ENCODE measurements at places on chromosomes 1 and 21.

DNA sequence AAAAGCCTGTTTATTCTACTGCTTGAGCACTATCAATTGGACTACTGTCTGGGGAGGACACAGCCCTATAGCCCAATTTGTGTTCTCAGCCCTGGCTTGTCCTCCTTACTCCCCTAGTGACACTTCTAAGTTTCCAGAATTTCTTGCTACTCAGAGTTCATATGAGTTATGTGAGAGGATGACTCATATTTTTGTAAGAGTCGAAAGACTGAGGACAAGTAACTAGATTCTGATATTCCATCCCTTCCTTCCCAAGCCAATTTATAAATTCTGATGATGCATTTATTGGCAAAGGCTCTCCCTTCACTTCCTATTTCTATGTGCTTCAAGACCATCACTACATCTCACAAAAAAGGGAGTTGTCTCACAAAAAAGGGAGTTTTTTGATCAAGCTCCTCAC is 422.2 kb upstream of the DEPDC1 start:
- DNase-seq, result no peak

- peak; percentile 63 for DNase-seq
Observed at GRCh38 chr21:45128613-45129188, 54.3 kb downstream of the ADARB1 start.

- peak; percentile 77 for DNase-seq
Observed at GRCh38 chr1:214404571-214405213, 123.7 kb downstream of the SMYD2 start.

DNA sequence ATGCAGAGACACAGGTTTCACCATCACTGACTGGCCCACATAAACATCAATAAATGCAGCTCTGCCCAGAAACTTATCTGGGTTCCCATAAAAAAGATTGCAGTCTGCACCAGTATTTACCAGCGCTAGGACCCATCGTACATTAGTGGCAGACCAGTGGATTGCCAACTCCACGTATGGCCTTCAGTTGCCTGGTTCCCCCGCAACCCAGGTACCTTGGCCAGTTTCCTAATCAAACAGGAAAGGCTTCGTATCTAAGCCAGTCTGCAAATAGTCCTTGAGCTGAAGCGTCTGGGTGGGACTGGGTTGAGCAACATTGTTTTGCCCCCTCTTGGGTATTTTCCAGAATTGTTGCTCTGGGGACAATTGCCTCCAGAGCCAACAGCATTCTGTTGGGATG is 1639.3 kb downstream of the MRPL39 start:
- no peak for DNase-seq

DNA sequence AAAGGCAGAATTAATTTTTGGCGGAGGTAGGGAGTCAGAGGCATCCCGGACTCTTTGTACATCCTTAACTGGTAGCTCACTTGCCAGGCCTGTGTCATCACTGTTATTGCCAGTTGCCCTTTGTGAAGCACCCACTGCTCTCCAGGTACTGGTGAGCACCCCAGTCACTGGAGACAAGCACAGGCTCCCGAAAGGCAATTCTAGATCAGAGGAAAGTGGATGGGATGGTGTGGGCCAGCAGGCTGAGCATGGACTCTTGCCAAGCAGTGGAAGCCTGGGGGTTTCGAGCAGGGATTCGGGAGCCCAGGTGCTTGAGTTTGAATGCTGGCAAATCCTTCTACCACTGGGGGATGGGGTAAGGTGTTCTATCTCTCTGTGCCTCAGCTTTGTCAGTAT is 551.1 kb downstream of the MATN1 start:
- no peak for DNase-seq

DNA sequence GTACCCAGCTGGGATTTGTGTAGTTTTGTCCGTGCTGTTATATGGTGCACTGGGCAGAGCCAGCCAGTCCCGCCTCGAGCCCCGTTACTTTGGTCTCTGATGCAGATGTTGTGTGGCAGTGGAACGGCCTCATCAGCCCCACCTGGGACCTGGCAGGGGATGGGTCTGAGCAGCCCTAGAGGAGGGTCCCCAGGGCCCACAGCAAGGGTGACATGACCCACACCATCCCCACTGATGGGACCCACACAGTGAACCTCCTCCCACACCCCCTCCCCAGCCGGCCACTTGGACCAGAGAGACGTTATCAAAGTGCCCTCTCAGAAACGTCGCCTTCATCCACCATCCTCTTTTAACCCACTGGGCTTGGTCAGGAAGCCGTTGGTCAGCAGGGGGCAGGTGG is 42.0 kb upstream of the PCBP3 start:
- DNase-seq, result peak; percentile 7

- no peak for DNase-seq
Observed at GRCh38 chr1:230517326-230517725, 91.2 kb upstream of the PGBD5 start.

DNA sequence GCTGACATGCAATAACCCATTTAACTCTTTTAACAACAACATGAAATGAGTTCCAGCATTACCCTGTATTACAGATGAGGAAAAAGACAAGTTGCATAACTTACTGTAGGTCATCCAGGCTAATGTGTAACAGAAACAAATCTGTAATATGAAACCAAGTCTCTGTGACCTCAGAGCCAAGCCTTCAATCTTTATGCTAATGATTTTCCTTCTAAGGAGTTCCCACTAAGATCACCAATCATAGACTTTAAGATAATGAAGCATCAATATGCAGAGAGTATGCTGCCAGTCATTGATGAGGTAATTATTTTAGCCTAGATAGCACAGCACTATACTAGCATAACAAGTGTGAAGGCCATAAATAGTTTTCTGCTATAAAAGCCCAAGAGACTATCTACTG is 35.6 kb upstream of the RNPC3 start:
- DNase-seq, result no peak

- DNase-seq, result peak; percentile 56
Observed at GRCh38 chr1:62058956-62059355, 135.7 kb upstream of the L1TD1 start.

GRCh38 chr21:37564924-37565529 is 198.5 kb downstream of the DYRK1A start:
- DNase-seq, result no peak

- no peak for DNase-seq
Observed at GRCh38 chr1:156121457-156121856, 6.9 kb downstream of the LMNA start.

DNA sequence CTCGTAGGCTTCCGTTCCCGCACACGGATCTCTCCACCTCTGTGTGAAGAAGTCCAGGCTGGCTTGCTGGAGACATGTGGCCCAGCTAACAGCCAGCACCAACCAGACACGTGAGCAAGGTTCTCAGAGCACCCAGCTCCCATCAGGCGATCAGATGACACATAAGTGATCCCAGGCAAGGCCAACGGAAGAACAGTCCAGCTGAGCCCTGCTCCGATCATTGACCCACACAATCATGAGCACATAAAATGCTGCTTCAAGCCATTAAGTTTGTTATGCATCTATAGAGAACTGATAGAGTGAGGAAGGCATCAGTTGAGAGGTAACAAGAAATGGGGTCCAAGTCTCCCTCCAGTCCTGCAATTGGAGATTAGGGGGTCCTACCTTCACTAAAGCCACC is 15.4 kb downstream of the C1orf198 start:
- no peak for DNase-seq

- DNase-seq, result no peak
Observed at GRCh38 chr1:183901748-183902330, 96.9 kb downstream of the RGL1 start.

Measured in H9 (cell line).